ENCODE measurements at places on chromosomes 3 and 15. TPM values are rescaled to one million over a fixed set of nuclear protein-coding genes. Genes with fewer than 3 reads are reported as not detected.

MB21D2 gene
- total RNA-seq: 2.0 TPM

ILDR1 gene
- total RNA-seq: not detected

OIP5 gene
- total RNA-seq: 26.0 TPM

MAPK6 gene
- total RNA-seq: 69.8 TPM

NDN gene
- total RNA-seq: 53.9 TPM

PPIB gene
- total RNA-seq: 819 TPM
